ENCODE measurements at places on chromosomes 1 and 21. TPM values are rescaled to one million over a fixed set of nuclear protein-coding genes. Genes with fewer than 3 reads are reported as not detected.

The DEPDC1 gene
- polyA plus RNA-seq, result 2.4 TPM

The TNFRSF14 gene
- 1.1 TPM for polyA plus RNA-seq

The ABCG1 gene
- polyA plus RNA-seq, result 17.1 TPM

The PRRX1 gene
- polyA plus RNA-seq, result 0.10 TPM

The AMY1C gene
- polyA plus RNA-seq, result not detected

The LHX8 gene
- 8.8 TPM for polyA plus RNA-seq

The FCMR gene
- polyA plus RNA-seq, result not detected

The RPE65 gene
- polyA plus RNA-seq, result not detected

The S100A14 gene
- polyA plus RNA-seq, result not detected

The DNAI4 gene
- 4.5 TPM for polyA plus RNA-seq

The DCDC2B gene
- not detected for polyA plus RNA-seq

The COL6A1 gene
- polyA plus RNA-seq, result 49.0 TPM

The FMO1 gene
- not detected for polyA plus RNA-seq

The CHIT1 gene
- polyA plus RNA-seq, result not detected

Measured in neural cell (in vitro differentiated cells).